ENCODE measurements at places on chromosomes 6 and 20.
A peak's percentile ranks its signal among the peaks of the same experiment; 100 is the strongest.

DNA sequence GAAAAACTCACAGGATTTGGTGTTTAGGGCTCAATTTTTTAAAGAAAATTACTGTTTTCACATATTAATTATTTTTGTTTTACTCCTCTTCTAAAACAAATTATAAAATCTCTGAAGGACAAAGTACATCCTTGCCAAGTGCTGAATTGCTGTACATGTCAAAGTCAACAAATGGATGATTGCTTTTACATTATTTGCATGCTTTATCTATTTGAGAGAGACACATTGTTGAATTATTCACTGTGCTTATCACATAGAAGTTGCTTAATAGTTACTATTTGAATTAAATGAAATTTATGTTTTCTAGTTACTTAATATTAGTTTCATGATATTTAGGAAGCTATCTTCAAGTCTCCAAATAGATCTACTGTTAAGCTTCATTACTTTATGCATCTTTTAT lies 318.6 kb upstream of the PTCHD4 start:
- no peak for DNase-seq

- DNase-seq = no peak
Measured at GRCh38 chr20:58239216-58239615, 10.8 kb upstream of the ANKRD60 start.

DNA sequence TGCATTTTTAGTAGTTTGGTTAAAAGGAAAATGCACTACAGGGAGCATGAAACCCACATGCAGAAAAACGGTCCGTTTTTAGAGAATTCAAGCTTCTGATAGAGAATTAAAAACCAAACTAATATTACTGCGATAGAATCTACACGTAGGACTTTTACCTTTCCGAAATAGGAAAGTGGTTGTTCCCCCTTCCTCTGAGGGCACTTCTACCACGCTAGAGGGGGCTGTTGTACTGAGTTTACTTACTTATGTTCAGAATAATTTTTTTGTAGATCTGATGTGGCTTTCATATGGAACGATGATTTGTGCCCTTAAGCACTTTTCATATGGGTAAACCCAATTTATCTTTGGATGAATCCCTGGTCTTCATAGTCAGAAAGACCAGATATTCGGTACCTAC lies 264.3 kb upstream of the PLN start:
- DNase-seq = peak; percentile 43

GRCh38 chr6:56019973-56020372 lies 144.6 kb upstream of the BMP5 start:
- no peak for DNase-seq

- DNase-seq = no peak
Measured at GRCh38 chr6:35413911-35414310, 38.2 kb upstream of the FANCE start.

DNA sequence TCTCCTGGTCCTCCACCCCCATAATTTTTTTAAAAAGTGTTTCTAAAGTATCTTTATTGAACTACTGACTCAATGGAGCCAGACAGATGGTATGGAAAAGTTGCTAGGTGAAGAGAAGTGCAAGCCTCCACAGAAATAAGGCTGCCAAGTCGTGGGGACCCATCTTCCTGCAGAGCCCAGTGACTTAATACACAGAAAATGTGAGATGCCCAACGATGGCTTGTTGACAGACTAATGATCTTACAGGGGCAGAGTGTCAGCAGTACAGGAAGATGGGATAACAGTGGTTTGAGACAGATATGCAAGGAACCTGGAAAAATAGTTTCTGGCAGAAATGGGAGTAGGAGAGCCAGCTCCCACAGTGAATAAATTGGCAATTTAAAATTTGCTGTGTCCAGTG lies 43.3 kb downstream of the FYN start:
- DNase-seq = no peak

- DNase-seq = no peak
Measured at GRCh38 chr20:48858075-48858790, 30.4 kb upstream of the PREX1 start.

Data from CD4-positive, alpha-beta T cell treated with Interleukin-4 for 1 hour (primary cell).